Activated T-helper 1 cell treated with anti-CD3 and anti-CD28 coated beads, Interleukin-2, amount 50 U/mL, for 16 hours (primary cell): ENCODE measurements at places on chromosomes 12 and 14.

- no peak for DNase-seq
Measured at GRCh38 chr12:92272061-92272964, 126.7 kb upstream of the BTG1 start.

GRCh38 chr14:75125617-75126016 lies 1.2 kb downstream of the NEK9 start:
- no peak for DNase-seq

DNA sequence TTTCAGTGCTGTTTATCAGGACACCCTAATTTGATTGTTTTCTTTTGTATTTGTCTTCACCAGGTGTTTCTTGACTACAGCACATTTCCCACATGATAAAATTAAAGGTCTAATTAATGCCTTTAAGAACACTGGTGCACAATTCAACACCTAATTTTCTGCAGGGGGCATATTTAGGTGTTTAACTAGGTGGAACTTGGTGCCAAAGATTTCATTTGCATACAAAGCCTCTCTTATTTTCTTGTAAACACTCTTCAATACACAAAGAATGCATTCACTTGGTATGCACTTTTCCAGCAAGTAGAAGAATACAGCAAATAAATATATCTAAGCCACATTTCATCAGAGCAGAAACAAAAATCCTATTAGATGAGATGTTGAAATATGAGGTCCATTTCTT lies 646.2 kb upstream of the FOXG1 start:
- DNase-seq = no peak

- no peak for DNase-seq
Measured at GRCh38 chr12:82765971-82766705, 79.4 kb downstream of the TMTC2 start.

DNA sequence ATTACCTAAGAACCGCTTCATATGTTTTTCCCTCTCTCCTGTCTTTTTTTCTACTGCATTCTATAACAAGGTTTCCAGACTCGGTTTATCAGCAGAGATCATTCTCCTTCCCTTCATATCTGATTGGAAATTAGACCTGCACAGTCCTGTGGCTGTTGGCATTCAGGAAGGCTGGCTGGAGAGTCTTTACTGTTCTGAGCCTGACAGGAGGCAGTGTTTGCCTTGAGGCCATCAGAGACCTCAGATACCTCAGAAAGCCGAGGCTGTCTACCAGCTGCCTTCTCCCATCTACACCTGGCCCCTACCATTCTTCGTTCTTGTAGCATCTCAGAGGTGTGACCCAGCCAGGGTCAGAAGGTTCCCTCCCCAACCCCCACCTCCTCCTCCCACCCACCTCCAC lies 182.0 kb downstream of the CAND1 start:
- DNase-seq = no peak

- DNase-seq = no peak
Measured at GRCh38 chr12:96414637-96415036, 14.4 kb upstream of the CDK17 start.

GRCh38 chr14:58788655-58789503 lies 151.1 kb downstream of the DACT1 start:
- DNase-seq = no peak

DNA sequence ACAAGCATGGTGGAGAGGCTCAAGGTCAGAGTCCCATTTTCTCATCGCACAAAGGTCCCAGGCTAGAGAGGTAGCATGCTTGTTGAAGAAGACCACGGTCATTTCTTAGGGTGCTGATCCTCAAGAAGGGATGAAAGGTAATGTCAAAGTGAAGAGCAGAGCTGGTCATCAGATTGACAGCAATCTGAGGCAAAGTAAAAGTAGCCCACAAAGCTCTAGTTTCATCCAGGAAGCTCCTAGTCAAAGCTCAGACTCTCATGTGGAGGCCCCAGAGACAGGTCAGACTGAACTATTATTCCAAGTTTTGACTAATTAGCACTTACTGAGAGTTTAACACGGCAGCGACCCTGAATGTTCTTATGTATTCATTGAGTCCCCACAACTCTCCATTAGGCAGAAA lies 270.6 kb downstream of the RPS29 start:
- DNase-seq = no peak

DNA sequence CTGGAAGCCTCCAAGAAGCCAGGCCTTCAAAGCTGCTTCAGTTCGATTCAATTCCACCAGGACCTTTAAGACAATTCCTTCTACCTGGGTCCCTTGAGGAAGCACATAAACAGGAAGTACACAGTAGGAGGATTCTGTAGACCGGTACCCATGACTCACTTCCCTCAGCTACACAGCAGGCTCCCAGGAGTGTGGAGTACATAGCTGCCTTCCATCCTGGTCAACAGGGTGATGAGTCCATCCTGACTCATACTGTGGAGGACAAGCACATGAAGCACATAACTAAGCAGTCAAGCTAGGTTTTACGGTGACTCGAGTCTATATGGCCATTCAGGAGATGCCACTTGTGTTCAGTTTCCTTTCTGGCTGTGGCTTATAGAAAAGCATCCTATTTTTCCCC lies 197.6 kb upstream of the RBM19 start:
- no peak for DNase-seq

GRCh38 chr12:58773986-58774385 lies 146.3 kb downstream of the LRIG3 start:
- no peak for DNase-seq

DNA sequence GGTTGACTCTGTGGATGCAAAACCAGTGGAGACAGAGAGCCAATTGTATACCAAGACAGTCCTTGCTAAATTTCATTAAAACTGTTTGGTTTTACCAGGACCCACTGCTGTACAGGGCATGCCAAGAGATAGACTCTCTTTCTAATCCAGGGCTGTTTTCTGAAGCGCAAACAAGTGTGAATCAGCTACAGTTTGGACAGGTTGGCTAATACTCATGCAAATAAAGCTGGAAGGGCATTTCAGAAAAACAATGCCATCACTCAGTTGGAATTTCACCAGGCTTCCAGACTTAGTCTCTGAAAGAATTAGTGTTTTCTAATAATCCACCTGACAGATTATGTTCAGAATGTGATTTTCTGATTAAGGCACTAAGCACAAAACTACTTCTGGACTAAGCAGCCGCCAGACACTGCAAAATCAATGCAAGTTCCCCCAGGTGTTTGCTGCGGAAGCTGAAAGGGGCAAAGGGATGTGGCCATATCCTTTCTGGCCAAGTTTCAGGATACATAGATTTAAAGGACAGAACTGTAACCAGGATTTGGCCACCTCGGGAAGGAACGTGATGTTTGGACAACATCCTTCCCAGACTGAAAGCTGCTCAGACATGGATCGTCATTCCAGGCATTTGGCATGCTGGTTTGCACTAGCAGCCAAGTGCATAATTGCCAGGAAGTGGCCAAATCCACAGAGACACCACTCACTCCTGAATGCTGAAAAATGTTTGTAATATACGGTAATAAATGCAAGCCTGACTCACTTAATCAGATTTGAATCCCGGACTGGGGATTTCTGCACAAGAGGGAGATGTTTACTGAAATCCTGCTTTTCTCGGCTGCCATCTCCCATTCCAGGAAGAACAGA lies 32.0 kb upstream of the CDKN3 start:
- DNase-seq = no peak

DNA sequence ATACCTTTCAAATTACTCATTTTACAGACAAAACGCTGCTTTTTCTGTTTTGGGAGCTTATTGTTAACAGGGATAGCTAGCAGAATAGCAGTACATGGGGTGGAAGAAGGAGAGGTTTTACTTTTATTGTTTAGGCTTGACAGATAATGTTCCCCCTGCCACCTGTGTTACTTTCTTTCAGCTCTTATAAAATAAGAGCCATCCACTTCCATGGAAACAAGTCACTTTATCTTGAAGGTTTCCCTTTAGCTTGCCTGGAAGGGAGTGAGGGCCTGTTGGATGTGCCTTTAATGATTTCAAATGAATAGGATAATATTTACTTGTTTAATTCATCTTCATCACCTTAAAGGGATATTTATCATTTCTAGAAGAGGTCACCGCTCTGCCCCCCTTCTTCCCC lies 23.3 kb downstream of the GPATCH2L start:
- DNase-seq = no peak

GRCh38 chr12:124754949-124755800 lies 108.5 kb downstream of the SCARB1 start:
- DNase-seq = no peak

DNA sequence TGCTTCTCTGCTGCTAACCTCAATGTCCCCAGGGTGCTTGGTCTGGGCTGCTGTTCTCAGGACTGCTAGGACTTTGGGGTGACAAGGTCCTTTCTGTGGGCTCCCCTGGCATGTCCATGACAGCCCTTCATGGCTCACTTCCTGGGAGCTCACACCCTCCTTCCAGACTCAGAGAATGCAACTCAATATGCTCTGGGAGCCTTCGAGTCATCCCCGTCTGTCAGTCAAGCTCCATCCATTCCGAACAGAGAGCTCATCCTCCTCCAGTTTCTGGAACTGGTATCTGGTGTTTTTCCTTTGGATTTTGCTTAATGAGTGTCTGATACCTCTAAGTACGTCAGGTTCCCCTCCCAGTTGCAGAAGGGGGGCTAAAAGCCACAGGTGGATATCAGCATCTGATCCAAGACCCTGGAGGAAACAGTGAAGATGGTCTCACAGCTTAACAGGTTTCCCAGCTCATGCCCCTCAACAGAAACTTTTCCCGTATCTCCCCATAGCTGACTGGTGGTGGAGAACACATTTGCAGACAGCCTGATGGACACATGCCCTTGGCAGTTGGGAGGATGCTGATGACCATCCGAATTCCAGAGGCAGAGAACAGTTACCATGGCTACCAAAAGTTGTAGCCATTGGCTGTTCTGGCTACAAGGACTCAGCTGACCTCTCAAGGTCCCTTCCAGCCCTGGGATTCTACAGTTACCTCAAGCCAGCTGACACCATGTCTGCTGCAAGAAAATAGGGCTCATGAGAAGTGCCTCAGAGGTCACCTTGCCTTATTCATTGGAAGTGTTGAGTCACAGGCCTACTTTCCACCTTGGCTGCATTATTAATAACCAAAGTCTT lies 9.5 kb upstream of the RAB35 start:
- no peak for DNase-seq

- DNase-seq = no peak
Measured at GRCh38 chr12:6541371-6542165, 7.3 kb downstream of the GAPDH start.

DNA sequence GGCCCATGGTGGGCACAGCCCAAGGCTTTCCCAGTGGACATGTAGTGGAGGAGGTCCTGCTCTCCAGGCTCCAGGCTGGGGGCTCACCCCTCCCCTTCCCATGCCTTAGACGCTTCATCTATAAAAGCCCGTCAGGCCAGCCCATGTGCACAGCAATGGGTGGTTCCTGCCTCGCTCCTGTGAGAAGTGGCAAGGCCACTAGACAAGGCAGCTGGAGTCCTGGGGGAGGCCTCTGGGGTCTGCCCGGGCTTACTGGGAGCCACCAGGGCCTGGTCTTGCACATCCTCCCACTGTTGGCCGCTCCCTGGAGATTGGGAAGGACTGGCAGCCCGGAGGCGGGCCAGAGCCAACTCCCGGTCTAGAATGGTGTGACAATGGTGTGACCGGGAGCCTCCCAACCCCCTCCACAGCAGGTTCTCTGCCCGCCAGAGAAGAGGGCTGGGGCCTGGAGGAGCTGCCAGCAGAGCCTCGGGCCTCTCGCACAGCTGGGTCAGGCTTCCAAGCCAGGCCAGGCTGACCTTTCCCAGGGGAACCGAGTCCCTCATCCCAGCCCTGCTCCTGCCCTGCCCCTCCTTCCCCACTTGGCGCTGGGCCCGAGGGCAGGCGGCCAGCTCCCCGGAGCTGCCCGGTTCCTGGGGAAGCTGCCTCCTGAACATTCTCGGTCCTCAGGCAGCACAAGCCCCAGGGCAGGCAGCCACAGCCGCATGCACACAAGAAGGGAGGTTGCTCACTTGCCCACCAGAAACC lies 97.9 kb downstream of the RFLNA start:
- no peak for DNase-seq

DNA sequence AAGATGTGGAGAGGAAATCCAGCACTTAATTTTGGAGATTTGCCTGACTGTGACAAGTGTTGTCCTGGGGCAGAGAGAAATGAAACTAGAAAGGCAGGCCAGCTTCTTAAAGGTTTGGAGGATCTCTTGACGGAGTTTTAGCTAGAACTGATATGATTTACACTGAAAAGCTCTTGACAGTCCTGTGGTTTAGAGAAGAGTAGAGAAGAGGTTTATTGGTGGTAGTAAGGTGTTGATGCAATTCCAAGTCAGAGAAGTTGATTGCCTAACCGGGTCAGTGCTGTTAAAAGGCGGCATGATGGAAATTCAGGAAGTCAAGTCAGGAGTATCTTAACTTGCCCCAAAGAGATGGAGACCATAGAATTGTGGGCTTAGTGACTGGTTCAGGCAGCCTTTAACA lies 89.0 kb upstream of the TRAF3 start:
- DNase-seq = no peak

DNA sequence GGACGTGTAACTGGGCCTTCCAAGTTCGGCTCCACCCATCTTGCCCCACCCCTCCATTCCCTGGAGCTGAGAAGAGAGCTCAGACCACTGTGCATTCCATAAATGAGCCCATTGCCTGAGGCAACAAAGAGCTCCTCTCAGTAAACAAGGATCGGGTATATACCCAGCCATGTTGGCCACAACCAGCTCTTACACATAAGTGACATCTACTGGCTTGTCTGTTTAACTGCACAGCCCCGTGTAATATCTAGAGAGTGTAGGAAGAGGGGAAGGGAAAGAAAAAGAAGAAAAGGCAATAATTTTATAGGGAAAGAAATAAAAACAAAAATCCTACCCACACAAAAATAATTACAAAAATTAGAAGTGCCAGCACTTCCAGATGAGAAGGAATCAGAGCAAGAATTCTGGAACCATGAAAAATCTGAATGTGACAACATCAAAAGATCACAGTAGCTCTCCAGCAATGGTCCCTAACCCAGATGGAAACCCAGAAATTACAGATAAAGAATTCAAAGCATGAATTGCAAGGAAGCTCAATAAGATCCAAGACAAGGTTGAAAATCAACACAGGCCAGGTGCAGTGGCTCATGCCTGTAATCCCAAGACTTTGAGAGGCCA lies 308.1 kb downstream of the RPAP3 start:
- no peak for DNase-seq

GRCh38 chr14:61112506-61112905 lies 131.5 kb downstream of the SLC38A6 start:
- DNase-seq = no peak

GRCh38 chr14:102223682-102224081 lies 81.3 kb downstream of the MOK start:
- DNase-seq = no peak

- DNase-seq = no peak
Measured at GRCh38 chr12:9667403-9668160, 1.9 kb upstream of the CLEC2D start.

- no peak for DNase-seq
Measured at GRCh38 chr12:122845865-122846621, 10.8 kb downstream of the HIP1R start.

GRCh38 chr14:104224506-104225277 lies 86.3 kb downstream of the KIF26A start:
- DNase-seq = no peak
